Right renal cortex interstitium (tissue), 3 donors: ENCODE measurements at places on chromosomes 6 and 20. TPM values are rescaled to one million over a fixed set of nuclear protein-coding genes. Genes with fewer than 3 reads are reported as not detected.

- DNase-seq: no peak
Measured at GRCh38 chr20:17557675-17558006, 12.2 kb upstream of the DSTN start.

DNA sequence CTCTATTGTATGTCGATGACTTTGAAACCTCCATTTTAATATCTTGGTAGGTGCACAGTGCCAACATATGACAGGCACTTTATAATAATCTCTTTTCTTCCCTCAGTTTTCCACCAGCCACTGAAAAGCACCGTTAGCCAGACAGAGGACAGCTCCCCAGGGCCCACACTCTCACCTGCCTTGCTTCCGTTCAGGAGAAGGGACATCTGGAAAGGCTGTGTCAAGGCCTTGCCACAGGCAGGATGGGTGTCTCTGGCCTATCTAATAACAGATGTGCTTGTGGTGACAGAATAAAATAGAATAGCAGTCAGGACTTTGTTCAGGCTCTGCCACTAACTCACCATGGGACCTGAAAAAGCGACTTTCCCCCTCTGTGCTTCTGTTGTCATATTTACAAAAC is 75.5 kb upstream of the CCDC167 start:
- no peak for DNase-seq

DNA sequence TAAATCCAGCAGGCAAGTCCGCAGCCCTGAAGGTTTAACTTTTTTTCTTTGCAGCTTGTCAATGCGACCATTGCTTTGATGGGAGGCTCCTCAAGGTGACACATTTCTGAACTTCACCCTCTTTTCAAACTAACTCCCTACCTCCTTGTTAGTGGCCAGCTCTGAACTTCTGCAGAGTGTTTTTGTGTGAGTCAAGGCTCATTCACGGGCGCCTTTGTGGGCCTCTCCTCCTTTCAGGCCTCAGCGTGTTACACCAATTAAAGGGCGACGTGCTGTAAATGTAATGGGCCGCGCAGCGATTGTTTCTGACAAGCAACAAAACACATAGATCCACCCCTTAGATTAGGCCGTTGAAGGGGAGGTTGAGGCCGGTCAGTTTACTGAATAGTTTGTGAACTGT is 45.5 kb upstream of the NR2E1 start:
- no peak for DNase-seq

- no peak for DNase-seq
Measured at GRCh38 chr6:108363889-108364313, 69.0 kb downstream of the AFG1L start.

GRCh38 chr6:73800997-73801396 is 105.0 kb downstream of the CD109 start:
- DNase-seq: no peak

- DNase-seq: no peak
Measured at GRCh38 chr6:15927531-15928225, 201.2 kb upstream of the MYLIP start.

DNA sequence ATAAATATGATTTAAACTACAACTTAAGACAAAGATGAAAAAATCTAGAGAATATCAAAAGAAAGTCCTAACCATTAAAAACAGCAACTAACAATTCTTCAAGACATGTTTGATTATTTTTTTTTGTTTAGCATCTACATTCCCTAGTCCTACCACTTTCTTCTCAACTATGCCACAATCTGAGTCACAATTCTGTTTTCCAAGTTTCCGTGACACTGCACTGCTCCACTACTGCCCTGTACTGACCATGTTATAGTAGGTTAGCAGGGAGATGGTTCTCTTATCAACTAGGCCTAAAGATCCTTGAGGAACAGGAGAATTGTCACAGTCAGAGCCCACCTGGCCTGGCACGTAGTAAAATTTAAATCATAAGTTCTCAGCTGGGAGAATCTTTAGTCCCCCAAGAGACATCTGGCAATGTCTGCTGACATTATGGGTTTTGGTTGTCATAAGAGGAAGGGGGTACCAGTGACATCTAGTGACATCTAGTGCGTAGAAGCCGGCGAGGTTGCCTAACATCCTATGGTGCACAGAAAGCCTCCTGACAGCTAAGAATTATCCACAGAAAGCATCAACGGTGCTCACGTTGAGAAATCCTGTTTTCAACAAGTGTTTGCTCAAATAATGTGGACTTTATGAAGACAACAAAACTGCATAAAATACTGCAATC is 100.5 kb downstream of the PDE10A start:
- no peak for DNase-seq

- DNase-seq: no peak
Measured at GRCh38 chr20:64056889-64057627, 5.9 kb upstream of the TCEA2 start.

DNA sequence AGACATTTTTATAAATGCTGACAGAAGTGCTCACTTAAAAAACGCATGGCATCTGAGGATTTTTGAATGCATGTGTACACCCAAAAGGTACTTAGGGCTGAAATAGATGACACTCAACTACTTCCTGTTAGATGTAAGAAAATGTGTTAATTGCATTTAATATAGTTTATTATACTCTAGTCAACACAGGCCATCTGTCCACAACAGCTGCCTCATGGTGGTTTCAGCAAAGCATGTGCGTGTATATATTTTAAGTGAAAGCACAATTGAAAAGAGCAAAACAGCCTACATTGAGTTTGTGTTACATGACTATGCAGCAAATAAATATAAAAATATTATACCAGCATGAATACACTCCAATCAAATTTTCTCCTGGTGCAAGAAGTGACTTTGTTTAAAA is 1233.0 kb upstream of the EYS start:
- DNase-seq: no peak

DNA sequence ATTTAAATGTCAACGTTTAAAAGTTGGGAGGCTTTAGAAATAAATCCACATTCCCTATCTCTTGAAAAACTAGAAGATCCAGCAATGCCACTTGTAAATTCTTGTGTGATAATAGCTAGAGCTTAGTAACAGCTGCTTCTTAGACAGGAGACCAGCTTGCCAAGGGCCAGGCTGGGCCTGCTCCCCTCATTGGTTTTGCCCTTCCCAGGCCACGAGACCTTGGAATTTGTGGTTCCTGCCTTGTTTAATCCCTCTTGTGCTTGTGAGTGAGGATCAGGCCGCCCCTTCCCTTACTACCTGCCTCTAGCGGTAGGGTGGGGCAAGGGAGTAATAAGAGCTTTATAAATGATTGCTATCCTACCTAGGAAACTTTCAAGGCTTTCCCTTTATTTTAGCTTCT is 363.5 kb downstream of the SYNE1 start:
- DNase-seq: no peak

DNA sequence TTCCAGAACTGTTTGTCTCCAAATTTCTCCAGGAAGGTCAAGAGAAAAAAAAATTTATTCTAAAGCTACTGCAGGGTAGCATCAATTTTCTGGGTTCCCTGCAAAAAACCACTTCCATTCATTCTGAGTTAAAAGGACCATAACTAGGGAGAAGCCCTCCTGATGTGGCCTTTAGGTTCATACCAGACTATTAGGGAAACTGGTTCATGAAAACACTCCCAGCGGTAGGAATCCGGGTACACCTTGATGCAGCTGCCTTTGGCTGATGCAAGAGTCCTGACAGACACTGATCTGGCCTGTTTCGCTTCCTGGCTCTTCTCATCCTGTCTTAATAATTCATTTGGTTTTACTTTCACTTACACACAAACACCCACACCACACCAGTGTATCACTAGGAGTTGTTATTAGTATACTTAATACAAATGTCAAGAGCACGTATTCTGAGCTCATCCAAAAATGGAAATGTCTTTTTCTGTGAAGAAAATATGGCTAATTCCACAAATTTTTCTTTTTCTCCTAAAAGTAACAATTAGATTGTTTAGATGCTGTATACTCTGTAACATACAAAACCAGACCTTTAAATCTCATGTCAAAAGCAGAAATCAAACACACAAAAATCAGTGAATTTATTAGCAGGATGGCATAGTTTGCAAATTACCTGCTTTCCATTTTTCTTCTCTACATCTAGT is 38.4 kb upstream of the ARHGAP18 start:
- DNase-seq: no peak

- DNase-seq: no peak
Measured at GRCh38 chr6:41191569-41191968, 9.4 kb downstream of the TREML2 start.

DNA sequence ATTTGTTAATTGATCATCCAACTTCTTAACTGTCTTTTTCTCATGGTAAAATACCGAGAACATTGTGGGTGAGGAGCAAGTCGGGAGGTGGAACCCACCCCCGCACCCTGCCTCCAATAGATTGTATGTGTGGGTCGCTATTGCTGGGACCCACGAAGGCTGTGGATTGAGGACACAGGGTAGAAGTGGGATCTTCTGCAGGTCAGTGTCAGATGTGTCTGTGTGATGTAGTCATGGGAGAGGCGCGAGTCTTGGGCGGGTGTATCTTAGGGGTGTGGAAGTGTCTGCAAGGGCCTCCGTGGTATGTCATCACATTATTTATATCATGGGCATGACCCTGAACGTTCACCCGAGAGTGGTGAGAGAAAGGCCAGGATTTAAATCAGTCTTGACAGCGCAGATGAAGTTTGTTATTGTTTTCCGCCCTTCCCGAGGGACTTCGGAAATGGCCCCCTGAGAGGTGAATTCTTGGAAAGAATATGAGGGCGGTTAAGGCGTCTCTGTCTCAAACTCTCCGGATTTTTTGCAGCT is 472 bp upstream of the PAQR8 start:
- no peak for DNase-seq

DNA sequence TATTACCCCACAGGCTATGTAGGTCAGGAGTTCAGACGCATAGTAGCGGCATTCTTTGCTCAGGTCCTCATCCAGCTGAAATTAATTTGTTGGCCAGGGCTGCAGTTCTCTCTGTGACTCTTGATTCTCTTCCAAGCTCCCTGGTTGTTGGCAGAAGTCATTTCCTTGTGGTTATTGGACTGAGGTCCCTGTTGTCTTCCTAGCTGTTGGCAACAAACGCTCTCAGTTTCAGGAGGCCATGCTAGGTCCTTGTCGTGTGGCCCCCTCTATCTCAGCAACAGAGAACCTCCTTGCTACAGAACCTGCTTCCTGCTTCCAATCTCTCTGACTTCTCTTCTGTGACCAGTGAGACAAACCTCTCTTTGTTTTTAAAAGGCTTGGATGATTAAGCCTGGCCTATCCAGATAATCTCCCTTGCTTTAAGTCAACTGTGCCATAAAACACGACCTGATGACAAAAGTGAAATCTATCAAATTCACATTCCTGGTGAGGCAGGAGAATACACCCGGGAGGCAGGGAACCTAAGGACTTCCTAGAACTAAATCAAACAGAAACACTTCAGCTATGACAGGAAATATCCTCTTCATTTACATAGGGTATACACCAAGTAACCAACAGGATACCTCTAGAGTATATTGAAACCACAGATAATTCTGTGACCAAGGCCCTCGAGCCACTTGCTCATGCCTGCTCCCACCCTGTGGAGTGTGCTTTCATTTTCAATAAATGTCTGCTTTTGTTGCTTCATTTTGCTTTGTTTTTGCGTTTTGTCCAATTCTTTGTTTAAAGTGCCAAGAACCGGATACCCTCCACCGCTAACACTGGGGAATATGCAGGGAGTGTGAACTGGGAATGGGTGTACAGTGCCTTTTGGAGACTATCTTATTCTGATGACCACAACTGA is 196.0 kb downstream of the BTBD3 start:
- DNase-seq: no peak

DNA sequence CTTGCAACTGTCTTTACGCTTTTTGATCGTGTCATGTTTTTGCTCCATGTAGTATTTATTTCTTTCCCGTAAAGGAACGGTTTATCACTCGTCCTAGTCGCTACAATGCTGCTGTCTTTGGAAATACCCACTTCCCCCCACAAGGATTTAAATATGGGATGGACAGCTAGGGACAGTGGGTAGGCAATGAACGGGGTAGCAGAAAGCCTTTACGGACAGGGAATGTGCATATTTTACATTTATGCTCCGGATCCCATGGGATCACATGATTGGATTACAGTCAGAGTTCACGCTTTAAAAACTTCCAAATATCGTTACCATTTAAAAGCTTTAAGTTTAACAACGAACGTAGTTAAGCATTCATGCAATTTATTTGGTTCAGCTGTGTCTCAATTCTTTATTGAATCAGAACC is 1.2 kb downstream of the HIVEP1 start:
- DNase-seq: no peak

- no peak for DNase-seq
Measured at GRCh38 chr6:159044899-159045727, at the start of gene TAGAP. TAGAP (minus strand) TSS chr6:159044991; CDS start chr6:159044146, 845 bp downstream.

DNA sequence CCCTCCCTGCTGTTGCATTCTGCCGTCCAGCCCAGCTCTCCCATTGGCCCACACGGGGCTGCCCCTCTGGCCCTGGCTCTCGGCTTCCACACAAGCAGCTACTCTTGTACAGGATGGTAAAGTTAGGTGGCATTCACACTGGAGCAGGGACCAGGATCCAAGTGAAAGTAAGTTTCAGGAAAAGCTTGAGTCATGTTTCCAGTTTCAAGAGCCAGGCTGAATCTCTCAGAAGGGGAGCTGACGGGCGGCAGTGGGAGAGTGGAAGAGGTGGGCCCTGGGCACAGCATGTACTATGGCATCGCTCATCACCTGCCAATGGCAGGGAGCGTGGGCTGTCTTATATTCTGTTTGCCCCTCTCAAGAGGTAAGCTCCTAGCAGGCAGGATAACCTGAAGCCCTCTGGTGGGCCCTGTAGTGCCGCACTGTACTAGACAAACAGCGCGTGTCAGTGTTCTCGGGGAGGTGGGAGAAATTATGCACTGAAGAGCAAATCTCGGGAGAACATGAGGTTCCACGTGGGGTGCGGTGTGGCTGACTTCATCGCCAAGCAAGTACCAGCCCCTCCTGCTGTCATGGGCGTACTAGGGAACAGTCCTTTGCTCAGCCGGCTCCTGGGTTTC is 241.5 kb downstream of the NRN1 start:
- no peak for DNase-seq

DNA sequence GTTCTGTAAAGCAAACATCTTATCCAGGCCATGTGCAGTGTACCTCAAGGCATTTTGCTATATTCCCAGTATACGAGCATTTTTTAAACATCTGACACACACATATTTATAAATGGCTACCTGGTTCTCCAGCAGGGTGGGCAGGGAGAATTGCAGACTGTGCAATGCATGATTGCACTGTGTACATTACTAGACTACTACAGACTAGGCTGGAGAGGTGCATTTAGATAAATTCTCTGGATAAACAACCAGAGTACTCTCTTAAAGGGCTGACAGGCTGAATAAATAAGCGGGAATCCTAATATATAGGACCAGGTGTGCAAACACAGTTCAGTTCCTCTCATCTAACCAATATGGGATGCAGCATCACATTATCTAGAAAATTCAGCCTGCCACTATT is 428.3 kb upstream of the ARID1B start:
- no peak for DNase-seq

The GRM1 gene
- polyA plus RNA-seq: 0.24 TPM

The PKHD1 gene
- 20.8 TPM for polyA plus RNA-seq

The TP53INP2 gene
- 12.7 TPM for polyA plus RNA-seq

The COQ3 gene
- polyA plus RNA-seq: 14.2 TPM
